ENCODE measurements at places on chromosomes 3 and 15.

DNA sequence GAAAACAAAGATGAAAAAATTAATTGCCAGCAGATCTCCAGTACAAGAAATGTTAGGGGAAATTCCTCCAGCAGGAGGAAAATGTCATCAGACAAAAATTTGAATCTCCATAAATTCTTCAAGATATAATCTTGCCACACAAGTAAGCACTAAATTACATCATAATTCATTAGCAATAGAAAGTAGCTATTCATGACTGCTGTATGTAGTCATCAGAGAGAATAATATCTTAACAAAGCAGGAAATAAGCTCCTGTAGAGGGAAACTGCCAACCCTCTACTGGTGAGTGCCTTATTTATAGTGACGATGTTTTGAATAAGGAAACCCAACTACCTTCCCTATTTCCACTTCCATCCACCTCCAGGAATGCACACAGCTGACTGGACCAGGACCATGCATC, 15.8 kb upstream of the SLC27A2 start:
- no peak for DNase-seq

DNA sequence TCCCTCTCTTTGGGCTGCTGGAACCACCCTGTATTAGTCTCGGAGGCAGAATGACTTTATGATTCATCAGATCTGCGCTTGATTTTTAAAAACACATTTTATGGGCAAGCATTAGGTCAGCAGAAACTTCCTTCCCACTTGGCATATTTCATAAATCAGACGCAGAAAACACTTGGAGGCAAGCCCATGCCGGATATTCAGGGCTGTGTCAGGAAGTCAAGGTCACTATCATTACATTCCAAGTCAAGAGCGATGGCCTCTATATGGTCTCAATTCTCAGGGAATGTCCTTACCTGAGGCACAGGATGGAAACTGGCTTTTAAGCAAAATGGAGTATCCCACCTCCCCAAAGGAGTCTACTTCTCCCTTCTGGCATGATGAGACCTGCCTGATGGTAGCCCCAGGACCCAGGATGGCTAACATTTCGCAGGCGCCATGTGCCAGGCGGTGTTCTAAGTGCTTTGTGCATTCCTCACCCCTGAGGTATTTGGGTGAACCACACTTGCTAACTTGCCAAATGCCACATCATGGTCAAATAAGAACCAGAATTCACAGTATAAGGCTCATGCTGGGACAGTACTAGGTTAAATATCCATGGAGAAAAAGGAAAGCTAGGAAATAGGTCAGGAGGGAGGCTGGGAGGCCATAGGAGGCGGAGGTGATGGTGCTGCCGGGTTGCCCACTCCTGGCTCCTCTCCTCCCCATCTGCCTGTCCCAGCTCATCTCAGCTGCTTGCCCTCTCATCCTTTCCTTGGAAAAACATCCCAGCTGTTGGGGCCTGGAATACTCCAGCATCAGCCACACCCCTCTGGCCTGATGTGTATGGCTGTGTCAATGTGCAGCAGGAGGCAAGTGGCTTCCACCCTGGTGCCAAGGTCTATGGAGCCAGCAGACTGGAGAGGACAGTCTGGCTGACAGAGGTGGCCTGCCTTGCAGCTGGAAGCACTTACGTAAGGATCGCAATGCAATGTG, 18.8 kb downstream of the BCL2L10 start:
- DNase-seq, result no peak

DNA sequence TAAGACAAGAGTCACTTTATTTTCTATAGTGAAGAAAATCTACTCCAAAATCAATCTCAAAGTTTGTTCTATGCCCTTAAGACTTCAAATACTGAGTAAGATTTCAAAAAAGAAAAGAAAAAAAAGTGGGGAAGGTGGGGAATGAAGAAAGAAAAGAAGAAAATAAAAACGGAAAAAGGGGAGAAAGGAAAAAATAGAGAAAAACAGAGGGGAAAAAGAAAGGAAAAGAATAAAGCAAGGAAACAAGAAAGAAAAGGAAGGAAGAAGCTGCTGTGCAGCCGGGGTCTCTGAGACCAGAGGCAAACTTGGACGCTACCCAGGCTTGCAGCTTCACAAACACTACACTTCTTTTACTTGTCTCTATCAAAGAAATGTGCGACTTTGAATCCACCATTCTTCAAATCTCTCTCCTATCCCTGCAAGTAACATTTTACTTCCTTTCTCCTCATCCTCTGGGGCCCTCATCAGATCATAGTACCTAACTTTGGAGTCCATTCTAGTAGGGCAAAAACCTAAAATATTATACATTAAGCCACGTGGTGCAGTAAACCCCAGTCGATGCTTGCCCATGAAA, 279.8 kb downstream of the FOXP1 start:
- no peak for DNase-seq

- DNase-seq, result no peak
Observed at GRCh38 chr3:25145176-25145575, 282.9 kb upstream of the RARB start.

GRCh38 chr3:535566-536416, 339.2 kb downstream of the CHL1 start:
- DNase-seq, result no peak

GRCh38 chr15:38788918-38789317, 224.3 kb upstream of the RASGRP1 start:
- no peak for DNase-seq

Measured in epithelial cell of proximal tubule (primary cell).